Activated naive CD8-positive, alpha-beta T cell treated with anti-CD3 and anti-CD28 coated beads, Interleukin-2, amount 10 ng/mL, durations not matched to agents 7 days and 5 days (primary cell): ENCODE measurements at places on chromosomes 16 and 17. TPM values are rescaled to one million over a fixed set of nuclear protein-coding genes. Genes with fewer than 3 reads are reported as not detected.

DNA sequence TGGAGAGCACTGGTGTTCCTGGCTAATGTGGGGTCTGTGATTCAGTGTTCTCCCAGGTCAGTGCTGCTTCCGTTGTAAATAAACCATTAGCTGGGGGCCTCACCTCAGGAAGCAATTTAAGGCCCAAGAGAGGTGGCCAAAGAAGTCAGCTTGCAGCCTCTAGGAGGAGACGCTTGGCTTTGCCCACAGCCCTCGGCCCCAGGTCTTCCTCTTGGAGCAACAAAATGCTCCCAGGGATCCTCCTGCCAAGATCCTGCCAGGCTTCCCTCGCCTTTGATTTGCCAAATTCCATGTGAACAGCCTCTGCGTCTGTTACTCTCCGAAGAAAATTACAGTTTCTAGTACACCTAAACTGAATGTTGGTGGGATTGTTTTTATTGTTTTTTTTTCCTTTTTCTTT, 62.4 kb upstream of the TBX2 start:
- peaks cover 1% of the 10 kb centered on the region for H3K4me1 ChIP-seq
- H3K27me3 ChIP-seq: no peaks in the 10 kb centered on the region
- H3K4me3 ChIP-seq: no peak overlapping the region
- DNase-seq: no peak

Gene SPN
- total RNA-seq: 263 TPM

DNA sequence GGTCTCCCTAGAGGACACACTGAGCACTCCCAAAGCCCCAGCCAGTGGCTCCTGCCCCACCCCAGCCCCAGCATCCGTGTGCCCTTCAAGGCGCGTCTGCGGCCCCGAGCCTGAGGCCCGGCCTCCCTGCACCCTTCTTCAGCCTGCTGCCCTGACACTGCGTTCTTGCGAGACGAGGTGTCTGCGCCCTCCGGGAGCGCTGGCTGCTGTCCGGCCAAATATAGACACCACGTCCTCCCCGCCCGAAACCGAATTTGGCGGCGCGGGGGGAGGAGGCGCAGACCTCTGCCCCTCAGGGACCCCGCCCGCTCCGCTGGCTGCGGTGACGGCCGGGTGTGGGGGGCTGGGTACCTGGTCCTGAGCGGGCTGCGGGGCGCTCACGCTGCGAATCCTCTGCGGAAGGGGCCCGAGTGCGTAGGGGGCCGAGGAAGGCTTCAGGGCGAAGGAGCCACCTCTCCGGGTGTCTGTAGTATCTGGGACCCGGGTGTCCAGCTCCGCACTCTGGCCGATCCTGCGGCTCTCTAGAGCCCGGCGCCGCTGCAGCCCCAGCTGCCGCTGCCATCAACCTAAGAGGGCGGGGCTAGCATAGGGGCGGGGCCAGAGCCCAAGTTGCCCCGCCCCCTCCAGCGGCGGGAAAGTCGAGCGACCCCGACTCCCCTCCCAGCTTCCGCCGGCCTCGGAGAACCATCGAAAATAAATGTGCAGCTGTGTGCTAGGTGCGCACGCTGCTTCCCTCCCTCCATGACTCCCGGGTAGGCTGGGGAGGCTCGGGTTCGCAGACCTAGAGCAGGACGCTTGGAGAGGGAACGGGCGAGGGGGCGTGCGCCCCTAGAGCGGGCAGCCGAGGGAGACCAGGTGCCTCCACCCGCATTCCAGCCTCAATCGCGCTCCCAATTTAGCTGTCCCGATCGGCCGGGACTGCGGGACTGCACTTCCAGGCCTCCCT, at the start of gene CORO6:
Gene CORO6, minus strand, starts transcription at position 576 of the 946 bp plus-strand sequence. CDS start 1,491 bp downstream, outside the sequence.
- peak within 1 kb of the TSS; percentile 16 for H3K27ac ChIP-seq
- peaks cover 7% of the 10 kb centered on the region for H3K36me3 ChIP-seq
- peaks cover 4% of the 10 kb centered on the region for H3K27me3 ChIP-seq
- H3K4me3 ChIP-seq: peak within 1 kb of the TSS; percentile 76
- peaks cover 28% of the 10 kb centered on the region for H3K4me1 ChIP-seq
- peak; percentile 81 for DNase-seq

GRCh38 chr16:17342031-17342430, 128.7 kb downstream of the XYLT1 start:
- DNase-seq: no peak
- H3K27me3 ChIP-seq: no peaks in the 10 kb centered on the region
- H3K4me3 ChIP-seq: peak overlapping the region; percentile 76
- H3K36me3 ChIP-seq: peaks cover 16% of the 10 kb centered on the region
- peaks cover 77% of the 10 kb centered on the region for H3K4me1 ChIP-seq

DNA sequence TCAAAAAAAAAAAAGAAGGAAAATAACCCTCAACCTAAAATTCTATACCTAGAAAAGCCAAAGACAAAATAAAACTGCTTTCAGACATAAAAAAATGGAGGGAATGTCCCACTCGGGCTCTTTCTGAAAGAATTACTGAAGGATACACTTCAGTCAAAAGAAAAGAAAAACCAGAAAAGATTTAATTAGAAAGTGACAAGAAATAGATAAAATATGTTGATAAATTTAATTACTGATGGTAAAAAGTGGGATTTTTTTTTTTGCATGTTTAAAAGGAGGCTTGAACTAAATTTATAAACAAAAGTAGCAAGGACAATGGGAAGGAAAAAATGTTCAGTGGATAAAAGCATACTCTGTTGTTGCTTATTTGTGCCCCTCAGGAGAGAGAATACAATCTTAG, 89.1 kb downstream of the OR1D5 start:
- no peak overlapping the region for H3K4me3 ChIP-seq
- no peak overlapping the region for H3K27ac ChIP-seq
- no peaks in the 10 kb centered on the region for H3K36me3 ChIP-seq
- no peaks in the 10 kb centered on the region for H3K4me1 ChIP-seq

Gene KRTAP3-2
- not detected for total RNA-seq

Gene UNKL
- total RNA-seq: 68.7 TPM

Gene ZG16
- not detected for total RNA-seq

DNA sequence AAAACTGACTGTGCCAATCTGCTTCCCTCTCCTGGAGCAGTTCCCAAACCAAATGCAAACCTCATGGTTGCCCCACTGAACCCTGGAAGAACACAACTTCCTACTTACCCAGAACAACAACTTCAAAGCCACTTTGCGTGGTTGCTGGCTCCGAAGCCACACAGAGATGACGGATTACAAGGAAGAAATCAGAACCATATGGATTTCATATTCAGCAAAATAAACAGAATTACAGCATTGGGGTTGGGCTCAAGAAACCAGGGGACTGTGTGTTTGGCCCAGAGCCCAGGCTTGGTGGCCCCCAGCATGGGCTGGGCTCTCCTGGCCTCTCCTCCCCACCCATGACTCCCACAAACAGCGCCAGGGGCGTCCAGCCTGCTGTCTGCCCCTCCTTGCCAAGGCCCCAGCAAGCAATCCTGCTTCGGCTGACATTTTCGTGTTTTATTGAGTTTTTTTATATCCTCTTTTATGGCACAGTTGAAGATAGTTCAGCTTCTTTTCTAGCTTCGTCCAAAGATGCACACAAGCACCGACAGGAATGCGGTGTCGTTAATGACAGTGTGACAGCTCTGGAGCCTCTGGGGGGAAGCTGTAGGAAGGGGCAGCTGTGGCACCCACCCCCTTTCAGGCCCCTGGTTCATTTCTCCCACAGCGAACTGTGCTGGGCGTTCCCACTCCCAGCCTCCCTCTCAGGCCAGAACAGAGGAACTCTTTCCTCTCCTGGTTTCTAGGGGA, 137.1 kb downstream of the GAS7 start:
- H3K36me3 ChIP-seq: no peaks in the 10 kb centered on the region
- no peak for DNase-seq
- no peak overlapping the region for H3K27ac ChIP-seq

- no peak overlapping the region for H3K4me3 ChIP-seq
- no peak overlapping the region for H3K27ac ChIP-seq
- H3K36me3 ChIP-seq: peaks cover 45% of the 10 kb centered on the region
- peaks cover 2% of the 10 kb centered on the region for H3K4me1 ChIP-seq
- H3K27me3 ChIP-seq: no peaks in the 10 kb centered on the region
- no peak for DNase-seq
These were observed 103.1 kb upstream of the NACA2 start for GRCh38 chr17:61694095-61694494.

GRCh38 chr16:75064403-75065148, 52.0 kb downstream of the LDHD start:
- DNase-seq: peak; percentile 48
- H3K27me3 ChIP-seq: peaks cover 4% of the 10 kb centered on the region
- peaks cover 24% of the 10 kb centered on the region for H3K4me1 ChIP-seq
- peak overlapping the region; percentile 53 for H3K4me3 ChIP-seq
- peak overlapping the region; percentile 75 for H3K27ac ChIP-seq
- H3K36me3 ChIP-seq: no peaks in the 10 kb centered on the region

GRCh38 chr17:45050481-45051059, 862 bp downstream of the DCAKD start:
- H3K27ac ChIP-seq: peak overlapping the region; percentile 86
- peak; percentile 46 for DNase-seq
- H3K27me3 ChIP-seq: no peaks in the 10 kb centered on the region
- peaks cover 26% of the 10 kb centered on the region for H3K4me1 ChIP-seq
- peaks cover 11% of the 10 kb centered on the region for H3K36me3 ChIP-seq

DNA sequence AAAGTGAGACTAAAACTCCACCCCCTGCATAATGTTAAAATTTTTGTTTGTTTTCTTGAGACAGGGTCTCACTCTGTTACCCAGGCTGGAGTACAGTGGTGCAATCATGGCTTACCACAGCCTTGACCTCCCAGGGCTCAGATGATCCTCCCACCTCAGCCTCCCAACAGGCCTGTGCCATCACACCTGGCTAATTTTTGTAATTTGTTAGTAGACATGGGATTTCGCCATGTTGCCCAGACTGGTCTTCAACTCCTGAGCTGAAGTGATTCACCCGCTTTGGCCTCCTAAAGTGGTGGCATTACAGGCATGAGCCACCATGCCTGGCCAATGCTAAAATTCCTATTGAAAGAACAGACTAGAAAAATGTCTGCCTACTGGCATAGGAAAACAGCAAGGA, 103.8 kb downstream of the TRIM37 start:
- H3K4me1 ChIP-seq: peaks cover 18% of the 10 kb centered on the region
- no peak overlapping the region for H3K4me3 ChIP-seq
- no peaks in the 10 kb centered on the region for H3K27me3 ChIP-seq
- peak overlapping the region; percentile 60 for H3K27ac ChIP-seq

GRCh38 chr17:50266384-50267073, 7.7 kb upstream of the TMEM92 start:
- H3K4me1 ChIP-seq: peaks cover 2% of the 10 kb centered on the region
- DNase-seq: no peak
- no peak overlapping the region for H3K27ac ChIP-seq
- peaks cover 10% of the 10 kb centered on the region for H3K27me3 ChIP-seq
- H3K36me3 ChIP-seq: no peaks in the 10 kb centered on the region

DNA sequence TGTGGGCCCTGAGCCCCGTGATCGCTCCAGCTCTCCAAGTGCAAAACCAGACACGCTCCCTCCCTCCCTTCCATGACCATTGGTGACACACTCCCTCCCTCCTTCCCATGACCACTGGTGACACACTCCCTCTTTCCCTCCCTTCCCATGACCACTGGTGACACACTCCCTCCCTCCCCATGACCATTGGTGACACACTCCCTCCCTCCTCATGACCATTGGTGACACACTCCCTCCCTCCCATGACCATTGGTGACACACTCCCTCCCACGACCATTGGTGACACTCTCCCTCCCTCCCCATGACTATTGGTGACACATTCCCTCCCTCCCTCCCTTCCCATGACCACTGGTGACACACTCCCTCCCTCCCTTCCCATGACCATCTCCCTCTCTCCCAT, 56.3 kb downstream of the LMF1 start:
- DNase-seq: no peak
- no peaks in the 10 kb centered on the region for H3K4me1 ChIP-seq
- H3K36me3 ChIP-seq: no peaks in the 10 kb centered on the region

DNA sequence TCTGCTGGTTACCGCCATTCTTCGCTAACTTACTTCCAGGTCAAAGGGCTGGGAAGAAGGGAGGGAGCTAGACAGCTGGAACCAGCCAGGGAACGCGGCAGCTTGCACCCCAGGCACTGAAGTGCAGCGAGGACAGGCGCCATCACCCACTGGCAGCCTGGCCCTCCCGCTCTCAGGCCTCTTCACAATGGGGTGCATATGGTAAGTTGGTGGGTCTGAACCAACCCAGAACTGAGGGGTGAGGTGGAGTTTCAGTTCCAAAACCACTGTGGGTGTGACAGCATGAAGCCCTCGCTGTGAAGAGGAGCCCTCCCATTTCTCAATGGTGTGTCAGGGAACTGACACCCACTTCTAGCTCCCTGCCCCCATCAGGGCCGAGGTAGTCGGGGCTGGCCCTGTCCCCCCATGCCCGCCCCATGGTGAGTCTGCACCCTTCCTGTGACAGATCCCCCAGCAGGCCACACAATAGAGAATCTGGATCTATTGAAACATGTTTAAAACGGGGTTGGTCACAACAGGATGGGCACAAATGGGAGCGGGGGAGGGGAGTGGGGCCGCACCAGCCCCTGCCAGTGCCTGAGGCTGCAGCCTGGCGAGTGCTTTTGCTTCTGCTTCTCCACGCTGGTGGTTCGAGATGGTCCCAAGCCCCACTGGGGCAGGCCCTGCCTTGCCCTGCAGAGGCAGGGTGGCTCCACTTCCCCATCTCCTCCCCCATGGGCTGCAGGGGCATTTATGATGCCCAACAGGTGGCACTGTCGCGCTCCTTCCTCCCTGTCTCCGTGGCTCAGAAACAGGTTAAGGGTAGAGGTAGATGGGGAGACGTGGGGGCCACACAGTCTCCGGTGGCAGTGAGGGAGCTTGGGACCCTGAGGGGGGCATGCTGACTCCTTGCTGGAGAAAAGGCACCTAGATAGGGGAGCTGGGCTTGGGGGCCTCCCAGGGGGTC, 2.3 kb downstream of the LIMD2 start:
- H3K4me1 ChIP-seq: peaks cover 42% of the 10 kb centered on the region
- DNase-seq: peak; percentile 85
- H3K27ac ChIP-seq: peak overlapping the region; percentile 99
- H3K27me3 ChIP-seq: no peaks in the 10 kb centered on the region
- H3K36me3 ChIP-seq: peaks cover 33% of the 10 kb centered on the region

Gene CYGB
- 0.37 TPM for total RNA-seq

DNA sequence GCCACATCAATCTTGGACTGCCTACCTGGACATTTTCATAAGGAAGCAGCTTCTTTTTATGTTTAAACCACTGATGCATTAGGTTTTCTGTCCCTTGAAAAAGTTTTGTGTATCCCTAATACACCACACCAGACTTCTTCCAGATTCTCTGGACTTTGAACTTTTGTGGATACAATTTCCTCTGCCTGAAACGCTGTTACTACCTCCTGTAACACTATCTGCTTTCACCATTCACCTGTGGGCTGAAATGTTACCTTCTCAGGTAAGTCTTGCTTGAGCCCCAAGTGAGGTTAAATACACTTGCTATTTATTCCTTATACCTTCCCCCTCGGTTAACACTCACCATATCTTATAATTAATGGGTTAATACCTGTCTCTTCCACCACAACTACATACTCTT, 2.7 kb downstream of the ZZEF1 start:
- peaks cover 6% of the 10 kb centered on the region for H3K36me3 ChIP-seq
- H3K4me3 ChIP-seq: no peak overlapping the region
- H3K27ac ChIP-seq: peak overlapping the region; percentile 11
- DNase-seq: no peak

Gene SCNN1G
- total RNA-seq: not detected

- DNase-seq: no peak
- no peak overlapping the region for H3K4me3 ChIP-seq
- no peak overlapping the region for H3K27ac ChIP-seq
These were observed 682.4 kb downstream of the KCNJ18 start for GRCh38 chr17:22374741-22375140.

Gene RPRML
- not detected for total RNA-seq

Gene CD300H
- total RNA-seq: not detected
